ENCODE measurements at places on chromosomes 7 and 10. TPM values are rescaled to one million over a fixed set of nuclear protein-coding genes. Genes with fewer than 3 reads are reported as not detected.

CPN1 gene
- total RNA-seq = not detected

DNA sequence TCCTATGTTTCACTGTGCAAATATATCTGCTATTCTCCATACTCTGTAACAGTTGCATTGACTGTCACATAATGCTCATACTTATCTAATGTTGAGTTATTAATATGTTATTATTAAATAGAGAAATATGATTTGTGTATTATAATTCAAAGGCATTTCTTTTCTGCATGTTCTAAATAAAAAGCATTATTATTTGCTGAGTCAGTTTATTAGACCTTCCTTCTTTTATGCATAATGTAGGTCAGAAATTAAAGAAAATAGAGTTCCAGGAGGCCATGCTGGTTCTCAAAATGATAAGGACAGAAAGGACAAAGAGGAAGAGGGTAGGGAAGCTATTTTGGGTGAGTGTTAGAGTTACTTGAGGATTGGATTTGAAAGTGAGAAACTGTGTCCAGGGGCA lies 50.7 kb downstream of the CYP2C9 start:
- no peaks in the 10 kb centered on the region for H3K4me1 ChIP-seq
- DNase-seq = no peak
- no peak overlapping the region for H3K27ac ChIP-seq

- no peak overlapping the region for H3K27ac ChIP-seq
- DNase-seq = no peak
- no peaks in the 10 kb centered on the region for H3K36me3 ChIP-seq
- H3K27me3 ChIP-seq = no peaks in the 10 kb centered on the region
Measured at GRCh38 chr7:6234384-6234783, 38.0 kb downstream of the CYTH3 start.

- no peaks in the 10 kb centered on the region for H3K36me3 ChIP-seq
- no peak overlapping the region for H3K4me3 ChIP-seq
- no peak overlapping the region for H3K27ac ChIP-seq
- no peaks in the 10 kb centered on the region for H3K27me3 ChIP-seq
- DNase-seq = no peak
Measured at GRCh38 chr10:92664322-92664721, 25.4 kb upstream of the HHEX start.

GRCh38 chr10:8544057-8544380 lies 489.5 kb downstream of the GATA3 start:
- no peak overlapping the region for H3K27ac ChIP-seq
- no peaks in the 10 kb centered on the region for H3K27me3 ChIP-seq

DNA sequence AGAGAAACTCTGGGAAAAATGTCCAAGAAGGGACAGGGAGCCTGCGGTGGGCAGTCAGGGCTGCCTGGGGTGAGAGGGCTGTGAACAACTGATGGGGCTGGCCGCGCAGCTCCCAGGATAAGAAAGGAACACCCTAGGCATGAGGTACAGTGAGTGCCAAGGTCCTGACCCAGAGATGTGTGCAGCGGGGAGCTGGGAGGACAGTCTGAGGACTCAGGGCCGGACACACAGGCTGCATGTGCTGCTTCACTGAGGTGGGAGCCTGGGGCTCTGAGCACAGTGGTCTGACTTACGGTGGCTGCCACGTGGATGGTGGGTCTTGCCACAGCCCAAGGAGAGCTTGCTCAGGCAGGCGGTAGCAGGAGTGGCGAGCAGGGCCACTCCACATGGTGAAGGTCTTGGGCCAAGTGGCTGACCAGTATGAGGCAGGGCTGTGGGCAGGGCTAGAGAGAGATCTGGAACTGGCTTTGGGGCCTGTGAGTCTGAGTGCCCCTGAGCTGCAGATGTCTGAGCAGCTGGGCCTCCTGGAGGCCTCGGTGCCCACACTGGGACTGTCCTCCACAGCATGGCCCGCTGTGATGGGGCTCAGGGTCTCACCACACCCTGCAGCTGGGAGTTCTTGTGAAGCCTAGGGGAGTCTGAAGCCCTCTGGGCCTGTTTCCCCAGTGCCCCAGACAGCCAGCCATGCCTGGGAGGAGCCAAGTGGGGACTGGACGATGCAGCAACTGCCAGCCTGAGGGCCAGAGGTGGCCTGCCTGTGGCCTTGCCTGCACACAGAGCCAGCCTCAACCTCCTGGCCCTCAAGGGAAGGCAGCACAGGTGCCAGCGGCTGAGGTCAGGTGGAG lies 60.3 kb downstream of the RASGEF1A start:
- H3K4me1 ChIP-seq = no peaks in the 10 kb centered on the region
- no peaks in the 10 kb centered on the region for H3K27me3 ChIP-seq
- DNase-seq = no peak
- no peak overlapping the region for H3K4me3 ChIP-seq
- no peaks in the 10 kb centered on the region for H3K36me3 ChIP-seq

DNA sequence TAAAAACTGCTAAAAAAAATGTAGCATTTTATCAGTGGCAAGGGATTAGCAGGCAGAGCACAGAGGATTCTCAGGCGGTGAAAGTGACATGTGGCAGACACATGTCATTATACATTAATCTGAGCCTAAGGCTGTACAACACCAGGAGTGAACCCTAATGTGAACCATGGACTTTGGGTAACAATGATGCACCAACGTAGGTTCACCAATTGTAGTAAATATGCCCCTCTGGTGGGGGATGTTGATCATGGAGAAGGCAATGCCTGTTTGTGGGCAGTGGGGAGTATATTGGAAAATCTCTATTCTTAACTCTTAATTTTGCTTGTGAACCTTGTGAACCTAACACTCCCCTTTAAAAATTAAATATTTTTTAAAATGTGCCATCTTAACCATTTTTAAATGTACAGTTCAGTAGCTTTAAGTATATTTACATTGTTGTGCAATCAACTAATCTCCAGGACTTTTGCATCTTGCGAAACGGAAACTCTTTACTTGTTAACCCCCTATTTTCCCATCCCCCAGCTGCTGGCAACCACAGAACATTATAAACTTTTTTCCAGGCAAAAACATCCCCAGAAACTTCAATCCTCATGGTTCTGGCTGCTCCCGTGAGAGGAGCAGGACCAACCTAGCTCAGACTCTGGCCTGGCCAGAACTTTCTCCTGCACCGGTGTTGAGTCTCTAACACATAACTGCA lies 29.9 kb downstream of the LRRC20 start:
- no peak for DNase-seq
- H3K27ac ChIP-seq = no peak overlapping the region
- H3K36me3 ChIP-seq = no peaks in the 10 kb centered on the region
- no peak overlapping the region for H3K4me3 ChIP-seq
- no peaks in the 10 kb centered on the region for H3K27me3 ChIP-seq
- H3K4me1 ChIP-seq = no peaks in the 10 kb centered on the region

DNA sequence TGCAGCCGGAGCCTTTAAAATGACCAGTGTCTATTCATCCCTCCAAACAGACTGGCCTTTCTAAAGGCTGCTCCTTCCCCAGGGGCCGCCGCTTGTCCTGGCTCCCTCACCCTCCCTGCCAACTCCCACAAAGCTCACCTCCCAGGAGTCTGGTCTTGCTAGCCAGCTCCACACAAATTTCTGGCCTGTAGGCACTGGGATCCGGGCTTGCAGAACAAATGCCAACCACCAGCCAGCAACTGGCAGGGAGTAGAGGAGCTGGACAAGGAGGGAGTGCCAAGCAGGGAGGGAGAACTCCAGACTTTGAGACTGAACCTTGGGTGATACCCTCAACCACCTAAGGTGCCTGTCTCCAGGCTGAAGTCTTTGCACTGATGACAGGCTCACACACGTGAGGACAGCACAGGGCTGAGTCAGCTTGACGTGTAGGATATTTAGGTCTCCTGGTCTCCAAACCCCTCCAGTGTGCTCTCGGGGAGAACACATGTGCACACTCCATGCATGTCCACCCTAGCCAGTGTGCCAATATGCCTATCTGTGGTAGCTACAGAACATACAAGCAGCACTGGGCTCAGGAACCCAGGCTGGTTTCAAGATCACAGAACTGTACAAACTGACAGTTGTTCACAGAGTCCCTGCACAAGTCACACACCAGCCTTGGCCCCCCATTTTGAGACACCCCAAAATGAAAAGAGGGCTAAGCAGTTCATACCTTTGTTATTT lies 6.0 kb downstream of the PAX2 start:
- no peak for DNase-seq
- H3K36me3 ChIP-seq = no peaks in the 10 kb centered on the region
- peaks cover 100% of the 10 kb centered on the region for H3K27me3 ChIP-seq
- H3K4me1 ChIP-seq = peaks cover 13% of the 10 kb centered on the region

SLC26A5 gene
- 0.15 TPM for total RNA-seq

- no peak for DNase-seq
- H3K4me3 ChIP-seq = no peak overlapping the region
- no peaks in the 10 kb centered on the region for H3K4me1 ChIP-seq
- no peak overlapping the region for H3K27ac ChIP-seq
- H3K27me3 ChIP-seq = no peaks in the 10 kb centered on the region
Measured at GRCh38 chr10:25600651-25601050, 333.4 kb upstream of the MYO3A start.

GRCh38 chr10:9331583-9332008 lies 1277.1 kb downstream of the GATA3 start:
- no peaks in the 10 kb centered on the region for H3K27me3 ChIP-seq
- peaks cover 4% of the 10 kb centered on the region for H3K4me1 ChIP-seq
- no peak overlapping the region for H3K4me3 ChIP-seq
- no peaks in the 10 kb centered on the region for H3K36me3 ChIP-seq

ABCB8 gene
- 29.2 TPM for total RNA-seq

DNA sequence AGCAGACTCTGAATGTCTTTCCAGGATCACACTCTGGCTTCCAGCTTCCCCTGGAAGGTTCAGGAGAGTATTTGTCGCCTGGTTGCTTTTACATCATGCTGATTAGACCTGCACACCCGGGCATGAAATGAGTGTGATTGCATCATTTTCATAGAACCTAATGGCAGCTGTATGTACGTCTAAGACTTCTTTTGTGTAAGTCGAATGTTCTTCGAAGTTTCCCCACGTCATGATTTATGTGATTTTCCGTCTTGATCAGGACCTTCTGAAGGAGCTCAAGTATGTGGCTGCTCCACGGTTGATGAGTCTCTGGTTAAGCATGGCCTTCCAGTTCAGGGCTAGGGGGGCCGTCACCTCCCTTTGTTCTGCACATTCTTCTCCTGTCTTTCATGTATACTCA lies 4.5 kb downstream of the EIF4H start:
- H3K36me3 ChIP-seq = no peaks in the 10 kb centered on the region
- DNase-seq = peak; percentile 48
- no peaks in the 10 kb centered on the region for H3K27me3 ChIP-seq
- peak overlapping the region; percentile 1 for H3K27ac ChIP-seq
- no peak overlapping the region for H3K4me3 ChIP-seq
- peaks cover 15% of the 10 kb centered on the region for H3K4me1 ChIP-seq

- H3K27ac ChIP-seq = no peak overlapping the region
- peaks cover 39% of the 10 kb centered on the region for H3K36me3 ChIP-seq
- no peak overlapping the region for H3K4me3 ChIP-seq
- DNase-seq = no peak
Measured at GRCh38 chr10:102652170-102652916, 8.1 kb downstream of the TRIM8 start.

DNA sequence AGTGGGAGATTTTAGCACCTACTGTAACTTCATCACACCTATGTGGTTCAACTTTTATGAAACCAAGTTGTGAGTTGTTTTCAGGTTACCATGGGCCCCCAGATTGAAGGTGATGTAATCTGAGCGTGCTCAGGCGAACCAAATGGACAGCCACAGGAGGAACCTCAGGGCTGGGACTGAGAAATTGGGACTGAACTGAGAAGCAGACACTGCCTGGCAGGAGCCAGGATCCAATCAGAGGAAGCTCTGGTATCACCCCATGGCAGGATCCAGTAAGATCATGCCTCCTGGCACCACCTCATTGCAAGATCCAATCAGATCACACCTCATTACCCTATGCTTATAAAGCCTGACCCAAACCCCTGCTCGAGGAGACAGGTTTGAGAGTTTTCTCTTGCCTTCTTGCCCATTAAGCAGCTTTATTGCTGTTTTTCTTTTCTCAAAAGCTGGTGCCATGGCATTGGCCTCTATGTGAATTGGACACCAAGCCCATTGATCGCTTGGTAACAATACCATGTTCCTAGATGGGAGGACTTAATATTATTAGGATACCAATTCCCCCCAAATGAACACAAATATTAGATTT lies 43.2 kb upstream of the GDF10 start:
- no peaks in the 10 kb centered on the region for H3K27me3 ChIP-seq
- no peak for DNase-seq
- no peak overlapping the region for H3K4me3 ChIP-seq
- peaks cover 21% of the 10 kb centered on the region for H3K4me1 ChIP-seq

HHEX gene
- total RNA-seq = 0.32 TPM

- DNase-seq = no peak
- no peaks in the 10 kb centered on the region for H3K36me3 ChIP-seq
- no peak overlapping the region for H3K27ac ChIP-seq
- peaks cover 16% of the 10 kb centered on the region for H3K4me1 ChIP-seq
Measured at GRCh38 chr10:5550621-5551530, 26.1 kb downstream of the CALML3 start.

HIBADH gene
- 62.5 TPM for total RNA-seq

ADIRF gene
- total RNA-seq = not detected

- no peaks in the 10 kb centered on the region for H3K36me3 ChIP-seq
- H3K27me3 ChIP-seq = no peaks in the 10 kb centered on the region
- H3K4me1 ChIP-seq = no peaks in the 10 kb centered on the region
- no peak overlapping the region for H3K27ac ChIP-seq
- no peak for DNase-seq
Measured at GRCh38 chr7:157434231-157434630, 97.4 kb downstream of the DNAJB6 start.

SDK1 gene
- total RNA-seq = 16.5 TPM

GRCh38 chr7:18577096-18577771 lies 81.7 kb downstream of the HDAC9 start:
- DNase-seq = no peak
- no peak overlapping the region for H3K27ac ChIP-seq
- H3K36me3 ChIP-seq = no peaks in the 10 kb centered on the region
- no peak overlapping the region for H3K4me3 ChIP-seq
- H3K4me1 ChIP-seq = peaks cover 10% of the 10 kb centered on the region
- H3K27me3 ChIP-seq = no peaks in the 10 kb centered on the region

DNA sequence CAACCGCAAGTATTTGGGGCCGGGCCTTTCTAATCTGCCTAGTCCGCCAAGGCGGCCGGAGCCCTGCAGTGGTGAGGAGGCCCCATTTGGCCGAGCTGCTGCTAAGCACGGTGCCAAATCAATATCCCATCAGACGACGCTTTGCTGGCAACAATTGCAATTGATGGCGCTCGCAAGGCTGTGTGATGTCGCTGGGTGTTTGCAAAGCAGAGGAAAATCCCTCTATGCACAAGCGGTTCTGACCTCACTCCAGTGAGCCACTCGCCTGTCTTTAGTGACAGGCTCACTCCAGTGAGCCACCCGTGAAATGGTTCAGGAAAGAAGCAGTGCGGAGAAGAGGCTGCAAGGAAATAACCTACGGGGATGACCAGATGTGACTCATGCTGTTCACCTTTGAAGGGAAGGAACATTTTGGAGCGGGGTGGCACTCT lies 18.3 kb upstream of the PDE1C start:
- H3K27ac ChIP-seq = no peak overlapping the region
- peaks cover 10% of the 10 kb centered on the region for H3K4me1 ChIP-seq
- no peak for DNase-seq
- no peaks in the 10 kb centered on the region for H3K27me3 ChIP-seq

NPSR1 gene
- total RNA-seq = not detected

TDRD1 gene
- total RNA-seq = not detected

- H3K27me3 ChIP-seq = no peaks in the 10 kb centered on the region
- no peak overlapping the region for H3K4me3 ChIP-seq
- no peaks in the 10 kb centered on the region for H3K4me1 ChIP-seq
- H3K36me3 ChIP-seq = no peaks in the 10 kb centered on the region
Measured at GRCh38 chr7:15158141-15158810, 255.7 kb upstream of the DGKB start.

Measured in cardiac muscle cell (in vitro differentiated cells and primary cell).